CD4-positive, alpha-beta T cell treated with Interleukin-15 for 1 hour (primary cell): ENCODE measurements at places on chromosomes 16 and 17.

GRCh38 chr16:86378831-86379504 is 131.4 kb upstream of the FOXF1 start:
- DNase-seq, result no peak

- DNase-seq, result no peak
Observed at GRCh38 chr16:58863042-58863441, 128.9 kb upstream of the GOT2 start.

DNA sequence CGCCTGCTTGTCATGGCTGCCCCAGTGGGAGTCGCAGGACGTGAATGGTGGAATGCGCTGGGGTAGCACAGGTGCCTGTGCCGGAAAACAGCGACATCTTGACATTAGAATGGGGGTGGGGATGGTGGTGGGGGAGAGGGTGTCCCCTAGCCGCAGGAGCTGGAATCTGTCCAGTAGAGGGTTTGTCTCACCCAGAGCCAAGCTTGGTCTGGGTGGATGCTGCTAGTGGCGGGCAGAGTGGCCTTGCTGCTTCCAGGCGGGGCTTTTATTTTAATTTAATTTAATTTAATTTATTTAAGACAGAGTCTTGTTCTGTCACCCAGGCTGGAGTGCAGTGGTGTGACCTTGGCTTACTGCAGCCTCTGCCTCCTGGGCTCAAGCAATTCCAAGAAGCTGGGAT is 7.7 kb downstream of the BAIAP2 start:
- DNase-seq, result no peak

DNA sequence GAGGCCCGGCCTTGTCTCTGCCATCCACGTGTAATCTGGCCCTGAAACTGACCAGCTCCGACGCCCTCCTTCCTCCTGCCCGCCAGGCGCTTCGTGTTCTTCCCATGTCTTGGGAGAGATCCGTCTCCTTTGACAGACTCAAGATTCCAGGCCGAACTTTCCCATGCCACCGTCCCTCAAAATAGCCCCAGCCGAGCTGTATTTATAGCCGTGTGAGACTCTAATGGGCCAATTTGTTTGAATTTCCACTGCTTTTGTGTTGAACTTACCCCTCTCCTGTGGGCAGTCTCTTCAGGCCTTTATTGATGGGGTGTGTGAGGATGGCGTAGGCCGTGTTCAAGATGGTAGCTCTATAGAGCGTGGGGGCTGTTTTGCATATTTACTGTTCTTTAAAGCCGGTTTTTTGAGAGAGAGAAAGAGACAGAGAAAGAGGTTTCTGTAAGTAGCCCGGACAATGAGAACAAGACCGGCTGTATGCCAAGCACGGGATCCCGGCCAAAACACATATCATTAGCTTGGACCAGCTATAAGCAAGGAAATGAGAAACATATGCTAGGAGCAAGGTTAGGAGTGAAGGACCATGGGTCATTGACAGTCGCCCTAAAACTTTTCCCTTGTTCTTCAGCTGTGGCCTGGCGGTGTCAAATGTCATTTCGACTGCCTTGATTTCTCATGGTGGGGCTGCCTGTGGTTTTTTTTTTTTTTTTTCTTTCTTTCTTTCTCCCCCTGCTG is 124.5 kb upstream of the ZFHX3 start:
- DNase-seq, result no peak

GRCh38 chr16:89918453-89919347 is at the start of gene MC1R:
TSS of gene MC1R (plus strand) at chr16:89918862. CDS start at chr16:89919259, 397 bp downstream.
- no peak for DNase-seq

- DNase-seq, result no peak
Observed at GRCh38 chr16:79874391-79874790, 273.9 kb upstream of the MAF start.

DNA sequence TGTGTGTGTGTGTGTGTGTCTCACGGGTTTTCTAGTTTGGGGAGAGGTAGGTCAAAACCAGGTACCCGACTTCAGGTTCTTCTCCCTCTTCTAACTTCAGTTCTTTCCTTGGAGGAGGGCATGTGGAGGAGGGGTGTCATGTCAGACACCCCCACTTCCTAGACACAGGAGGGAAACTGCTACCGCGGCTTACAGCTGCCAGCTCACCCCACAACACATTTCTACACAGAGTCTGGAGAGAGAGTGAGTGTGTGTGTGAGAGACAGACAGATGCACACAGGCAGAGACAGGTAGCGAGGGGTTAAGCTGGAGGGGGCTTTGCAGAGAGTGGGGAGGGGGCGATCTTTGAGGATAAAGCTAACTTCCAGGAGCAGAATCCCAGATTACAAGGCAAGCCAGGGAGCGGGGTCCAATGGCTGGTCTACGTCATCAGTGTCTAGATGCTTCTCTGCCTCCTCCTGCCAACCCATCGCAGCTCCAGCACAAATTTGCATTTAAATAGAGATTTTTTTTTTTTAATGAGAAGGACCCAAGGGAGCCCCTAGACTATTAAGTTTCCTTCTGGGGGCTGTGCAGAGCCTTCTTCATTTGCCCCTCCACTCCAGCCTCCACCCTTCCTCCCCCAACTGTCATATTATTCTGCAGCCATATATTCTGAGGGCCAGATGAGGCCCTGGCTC is 48.9 kb downstream of the MRM1 start:
- no peak for DNase-seq

GRCh38 chr17:61551255-61551742 is 39.7 kb downstream of the NACA2 start:
- DNase-seq, result no peak

GRCh38 chr17:57121308-57122042 is 36.4 kb downstream of the AKAP1 start:
- DNase-seq, result no peak

DNA sequence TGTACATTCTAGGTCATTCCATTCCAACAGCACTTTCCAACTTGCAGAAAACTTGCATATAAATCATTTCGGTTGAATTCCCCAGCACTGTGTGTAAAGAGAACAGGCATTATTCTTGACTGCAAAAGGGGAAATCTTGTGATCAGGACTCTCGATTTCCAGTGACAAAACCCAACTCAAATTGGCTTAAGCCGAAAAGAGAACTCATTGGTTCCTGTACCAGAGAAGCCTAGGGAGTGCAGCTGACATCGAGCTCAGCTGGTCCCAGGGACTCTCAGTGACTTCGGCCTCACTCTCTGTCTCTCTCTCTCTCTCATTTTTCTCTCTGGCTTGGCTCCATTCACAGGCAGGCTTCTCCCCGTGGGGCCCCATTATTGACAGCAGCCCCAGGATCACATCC is 30.7 kb downstream of the CD300LF start:
- no peak for DNase-seq
